AG09309 (cell line): ENCODE measurements at places on chromosomes 5 and 9.

GRCh38 chr5:142107736-142108431 lies 695 bp upstream of the NDFIP1 start:
- no peak for DNase-seq

DNA sequence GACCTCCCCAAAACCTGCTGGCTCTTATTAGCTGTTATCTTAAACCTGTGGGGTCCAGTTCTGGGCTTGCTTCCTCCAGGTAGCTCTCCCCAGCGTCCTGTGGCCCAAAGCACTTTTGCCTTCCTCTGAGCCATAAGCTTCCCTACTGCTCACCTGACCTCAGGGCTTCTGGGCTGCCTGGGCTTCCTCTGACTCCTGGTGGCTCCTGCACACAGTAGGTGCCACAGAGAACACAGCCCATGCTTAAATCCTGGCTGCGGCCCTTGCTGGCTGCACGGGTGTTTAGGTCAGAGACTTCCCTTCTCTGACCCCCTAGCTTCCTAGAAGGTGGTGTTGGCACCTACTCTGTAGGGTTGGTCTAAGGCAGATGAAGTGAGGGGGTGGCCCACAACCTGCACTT lies 2.5 kb downstream of the RALGDS start:
- no peak for DNase-seq

DNA sequence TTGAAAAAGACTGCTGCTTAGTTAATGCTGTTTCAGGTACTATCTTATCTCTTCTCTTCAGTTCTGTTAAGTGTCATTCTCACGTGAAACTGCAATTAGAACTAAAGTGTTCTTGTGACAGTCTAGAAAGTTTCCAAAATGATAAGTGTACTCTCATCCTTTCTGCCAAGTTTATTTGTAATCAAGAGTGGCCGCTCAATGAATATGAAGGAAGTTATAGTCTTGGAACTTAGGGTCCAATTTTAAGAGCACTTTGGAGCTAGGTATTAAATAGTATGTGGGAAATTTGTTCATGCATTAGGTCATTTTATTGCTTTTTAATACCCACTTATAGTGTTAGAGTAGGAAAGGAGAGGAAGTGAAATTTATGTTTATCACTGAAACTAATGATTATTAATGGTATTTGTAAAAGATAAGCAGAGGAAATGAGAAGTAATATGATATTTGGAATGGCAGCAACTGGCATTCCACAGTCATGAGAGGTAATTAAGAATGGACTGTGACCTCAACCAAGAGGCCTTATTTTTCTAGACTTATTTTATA lies 20.4 kb downstream of the XRCC4 start:
- no peak for DNase-seq

GRCh38 chr9:21144603-21145002 lies 3.0 kb upstream of the IFNW1 start:
- DNase-seq = no peak
